IMR-90 (cell line): ENCODE measurements at places on chromosomes 12 and 14.
A peak's percentile ranks its signal among the peaks of the same experiment; 100 is the strongest.

DNA sequence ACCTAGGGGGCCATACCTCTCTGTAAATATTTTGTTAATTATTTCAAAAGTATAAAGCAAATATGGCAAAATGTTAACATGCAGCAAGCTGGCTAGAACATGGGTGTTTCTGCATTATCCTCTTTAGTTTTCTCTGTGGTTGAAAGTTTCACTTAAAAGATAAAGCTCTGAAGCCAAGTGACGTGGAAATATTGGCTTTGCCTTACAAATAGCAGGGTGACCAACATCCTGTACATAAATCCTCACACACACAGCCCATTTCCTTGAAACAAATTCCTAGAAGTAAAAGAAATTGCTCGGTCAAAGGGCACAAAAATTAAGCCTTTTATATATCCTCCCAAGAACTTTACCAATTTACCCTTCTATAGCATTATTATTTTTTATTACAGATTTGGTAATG, 10.6 kb upstream of the VWF start:
- DNase-seq = peak; percentile 44

DNA sequence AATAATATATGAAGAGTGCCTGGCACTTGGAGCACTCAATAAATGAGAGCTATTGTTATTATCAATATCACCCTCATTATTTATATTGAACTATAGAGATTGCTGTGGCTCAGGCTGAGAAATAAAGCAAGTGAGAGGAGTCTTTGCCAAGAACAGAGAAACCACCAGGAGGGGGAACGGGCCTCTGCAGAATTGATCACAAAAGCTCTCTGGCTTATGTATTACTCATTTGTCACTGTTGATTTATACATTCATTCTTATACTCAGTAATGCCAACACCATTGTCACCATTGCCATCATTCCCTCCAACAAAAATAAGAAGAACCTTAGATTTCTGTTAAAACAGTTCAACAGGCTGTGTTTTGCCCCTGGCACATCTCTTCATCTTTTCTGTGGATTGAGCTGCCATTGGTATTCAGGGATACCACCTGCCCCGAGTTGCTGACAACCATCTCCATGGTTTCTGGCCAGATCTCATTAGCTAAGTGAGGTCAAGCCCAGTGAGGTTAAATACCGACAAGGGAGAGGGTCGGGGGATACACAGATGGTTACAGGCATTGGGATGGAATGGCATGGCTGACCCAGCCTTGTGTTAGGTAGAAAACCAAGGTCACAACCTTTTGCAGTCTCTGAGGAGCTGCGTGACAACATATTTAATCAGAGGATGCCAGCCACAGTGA, 21.8 kb upstream of the PCNX1 start:
- DNase-seq = no peak

- peak; percentile 13 for DNase-seq
Measured at GRCh38 chr12:120121766-120122293, 5.3 kb upstream of the RAB35 start.

DNA sequence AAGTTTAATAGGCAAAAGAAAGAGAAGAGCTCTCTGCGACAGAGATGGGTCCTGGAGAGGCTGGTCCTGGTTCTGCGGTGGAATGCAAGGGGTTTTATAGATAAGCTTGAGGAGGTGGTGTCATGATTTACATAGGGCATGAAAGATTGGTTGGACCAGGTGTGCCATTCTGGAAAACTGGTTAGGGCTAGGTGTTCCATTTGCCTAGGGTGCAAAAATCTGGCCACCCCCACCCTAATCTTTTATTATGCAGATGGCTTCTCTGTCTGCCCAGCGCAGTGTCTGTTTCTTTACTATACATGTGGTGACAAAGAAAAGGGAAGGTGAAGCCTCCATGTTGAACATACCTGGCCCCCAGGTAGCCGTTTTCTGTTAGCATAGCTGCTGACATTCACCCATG, 65.4 kb downstream of the ERC1 start:
- no peak for DNase-seq

GRCh38 chr12:26971963-26972362, 33.7 kb downstream of the FGFR1OP2 start:
- no peak for DNase-seq

- DNase-seq = no peak
Measured at GRCh38 chr12:114767084-114767760, 83.2 kb upstream of the TBX3 start.

- no peak for DNase-seq
Measured at GRCh38 chr12:63056649-63057048, 94.4 kb downstream of the AVPR1A start.

GRCh38 chr12:110917961-110918360, 2.4 kb downstream of the MYL2 start:
- no peak for DNase-seq

DNA sequence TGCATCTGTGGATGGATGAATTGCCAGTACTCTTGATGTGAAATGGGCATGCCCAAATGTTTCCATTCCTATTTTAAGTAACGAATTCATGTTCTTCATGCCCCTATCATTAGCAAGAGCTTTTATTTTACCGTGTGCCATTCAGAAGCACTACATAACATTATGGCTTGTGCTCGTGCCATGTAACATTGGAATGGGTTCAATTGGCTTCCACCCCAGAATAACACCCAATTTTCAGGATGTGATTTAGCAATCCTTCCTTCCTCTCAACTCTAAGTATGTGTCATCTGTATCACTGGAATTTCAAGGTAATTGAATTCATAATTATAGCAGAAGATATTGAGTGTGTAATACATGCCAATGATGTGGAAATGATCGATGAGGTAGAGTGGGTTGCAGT, 145.8 kb upstream of the TMPO start:
- no peak for DNase-seq

DNA sequence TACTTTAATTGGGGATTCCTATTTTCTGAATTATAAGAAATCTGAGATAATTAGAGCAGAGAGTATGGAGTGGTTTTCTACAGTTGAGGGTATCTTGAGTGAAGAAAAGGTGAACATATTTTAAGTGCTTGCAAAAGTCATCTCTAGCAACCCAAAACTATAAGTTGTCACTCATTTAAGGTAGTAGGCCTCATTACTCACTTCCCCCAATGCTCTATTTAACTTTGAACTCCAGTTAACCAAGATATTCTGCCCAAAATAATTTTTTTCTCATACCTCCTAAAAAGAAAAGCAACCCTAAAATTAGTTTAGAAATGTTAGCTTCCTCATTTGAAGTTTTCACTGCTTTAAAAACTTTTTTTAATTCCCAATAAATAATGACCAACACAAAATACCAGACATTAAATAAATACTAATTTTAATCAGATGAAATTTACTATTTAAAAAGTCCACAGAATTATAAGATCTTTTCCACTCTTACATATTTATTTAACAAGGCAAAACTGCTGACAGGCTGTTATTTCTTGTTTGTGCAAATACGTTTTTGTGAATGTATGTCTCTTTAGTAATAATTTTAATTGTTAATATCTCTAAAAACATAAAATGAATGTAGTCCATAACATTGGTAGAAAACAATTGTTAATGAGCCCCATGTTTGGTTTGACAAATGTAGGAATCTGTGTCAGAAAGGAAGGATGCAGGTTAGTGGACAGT, 47.8 kb downstream of the VRK1 start:
- DNase-seq = no peak

GRCh38 chr12:131754184-131754583, 43.3 kb downstream of the SFSWAP start:
- no peak for DNase-seq

DNA sequence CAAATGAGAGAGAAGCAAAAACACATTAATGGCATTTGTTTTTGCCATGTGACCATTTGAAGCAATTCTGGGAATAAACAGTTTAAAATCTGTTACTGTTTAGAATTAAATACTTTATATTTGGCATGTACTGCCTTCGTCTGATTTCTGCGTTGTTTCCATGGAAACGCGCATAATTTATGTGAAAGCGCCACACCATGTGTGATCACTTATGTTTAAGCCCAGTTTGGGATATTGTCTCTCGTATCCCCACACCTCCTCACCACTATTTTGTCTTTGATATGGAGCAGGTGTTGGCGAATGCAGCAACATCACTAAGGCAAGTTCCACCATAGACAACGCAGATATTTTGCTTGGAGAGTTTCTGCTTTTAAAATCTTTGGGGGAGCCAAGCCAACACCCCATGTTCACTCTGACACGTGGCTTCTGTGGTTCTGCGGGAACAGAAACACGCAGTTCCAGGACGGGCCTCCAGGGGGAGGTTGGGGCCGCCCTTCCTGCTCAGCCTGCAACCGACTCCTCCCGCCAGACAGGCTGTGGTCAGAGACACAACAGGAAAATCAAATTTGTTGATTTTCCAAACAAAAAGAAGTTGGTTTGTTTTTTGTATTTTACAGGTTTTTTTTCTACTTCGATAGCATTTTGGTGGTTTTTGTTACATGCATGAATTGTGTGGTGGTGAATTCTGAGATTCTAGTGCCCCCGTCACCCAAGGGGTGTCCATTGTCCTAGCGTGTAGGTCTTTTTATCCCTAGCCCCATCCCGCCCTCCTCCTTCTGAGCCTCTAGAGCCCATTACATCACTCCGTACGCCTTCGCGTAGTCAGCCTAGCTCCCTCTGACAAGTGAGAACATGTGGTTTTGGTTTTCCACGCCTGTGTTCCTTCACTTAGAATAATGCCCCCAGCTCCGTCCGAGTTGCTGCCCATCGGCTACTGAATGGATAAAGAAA, 101.9 kb upstream of the SFSWAP start:
- peak; percentile 7 for DNase-seq

GRCh38 chr12:123449856-123450255, 8.1 kb upstream of the SNRNP35 start:
- no peak for DNase-seq

DNA sequence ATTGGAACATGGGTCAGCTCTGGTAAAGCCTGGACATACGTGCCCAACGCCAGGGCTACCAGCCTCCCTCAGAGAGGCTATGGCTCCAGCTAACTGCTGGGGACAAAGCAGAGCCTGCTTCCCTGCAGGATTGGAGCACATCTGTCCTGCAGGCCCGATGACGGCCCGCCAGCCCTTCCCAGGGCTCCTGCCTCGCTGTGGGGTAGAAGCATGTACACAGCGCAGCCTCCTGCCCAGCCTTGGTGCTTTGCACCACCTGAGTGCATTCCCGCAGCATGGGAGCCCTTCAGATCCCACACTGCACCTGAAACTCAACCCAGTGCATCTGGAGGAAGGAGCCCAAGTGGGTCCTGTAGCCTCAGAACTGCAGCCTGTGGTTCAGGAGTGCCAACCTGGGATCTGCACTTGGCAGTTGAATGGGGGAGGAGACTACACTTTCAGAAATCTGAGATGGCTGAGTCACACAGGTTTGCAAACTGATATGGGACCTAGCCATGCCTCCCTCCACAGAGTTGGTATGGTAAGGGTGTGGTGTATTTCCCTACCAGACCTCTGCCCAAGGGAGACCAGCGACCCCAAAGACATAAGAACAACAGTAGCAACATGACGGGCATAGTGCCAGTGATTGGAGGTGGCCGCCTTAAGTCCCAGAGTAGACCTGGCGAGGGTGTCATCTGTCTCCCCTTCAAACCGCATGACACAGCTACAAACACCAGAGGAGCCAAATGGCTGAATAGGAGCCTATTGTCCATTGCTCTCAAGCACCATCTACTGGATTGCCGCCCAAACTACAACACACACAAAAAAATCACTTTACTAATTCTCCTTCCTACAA, 273.9 kb upstream of the MIS18BP1 start:
- DNase-seq = no peak

DNA sequence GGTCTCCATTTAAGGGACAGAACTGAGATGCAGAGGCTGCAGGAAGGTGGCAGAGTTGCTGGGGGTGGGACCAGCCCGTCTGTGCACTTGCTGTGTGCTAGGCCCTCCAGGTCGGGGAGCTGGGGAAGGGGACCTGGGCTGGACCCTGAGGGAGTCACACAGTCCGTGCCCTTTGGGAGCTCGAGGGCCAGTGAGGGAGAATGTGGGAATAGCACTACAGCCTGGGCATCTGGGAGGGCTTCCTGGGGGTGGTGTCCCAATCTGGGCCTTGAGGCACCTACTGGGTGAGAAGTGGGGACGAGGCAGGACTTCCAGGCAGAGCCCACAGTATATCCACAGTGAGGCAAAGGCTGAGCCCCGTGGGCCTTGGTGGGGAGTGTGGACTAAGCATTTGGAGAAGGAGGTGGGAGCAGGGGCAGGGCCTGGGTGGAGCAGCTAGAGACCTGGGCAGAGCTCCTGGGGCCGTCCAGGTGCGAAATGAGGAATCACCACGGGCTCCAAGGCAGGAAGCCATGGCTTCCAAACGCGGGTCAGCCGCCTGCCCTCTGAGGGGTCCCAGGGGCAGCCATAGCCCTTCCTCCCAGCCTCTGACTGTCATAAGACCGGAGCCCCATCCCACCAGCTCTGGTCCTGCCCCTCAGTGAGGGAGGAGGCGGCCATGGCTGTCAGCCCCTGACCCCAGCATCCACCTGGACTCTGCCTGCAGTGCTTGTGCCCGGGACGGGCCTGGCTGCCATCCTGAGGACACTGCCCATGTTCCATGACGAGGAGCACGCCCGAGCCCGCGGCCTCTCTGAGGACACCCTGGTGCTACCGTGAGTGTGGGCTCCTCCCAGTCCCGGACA, 6.6 kb downstream of the ASPG start:
- no peak for DNase-seq

DNA sequence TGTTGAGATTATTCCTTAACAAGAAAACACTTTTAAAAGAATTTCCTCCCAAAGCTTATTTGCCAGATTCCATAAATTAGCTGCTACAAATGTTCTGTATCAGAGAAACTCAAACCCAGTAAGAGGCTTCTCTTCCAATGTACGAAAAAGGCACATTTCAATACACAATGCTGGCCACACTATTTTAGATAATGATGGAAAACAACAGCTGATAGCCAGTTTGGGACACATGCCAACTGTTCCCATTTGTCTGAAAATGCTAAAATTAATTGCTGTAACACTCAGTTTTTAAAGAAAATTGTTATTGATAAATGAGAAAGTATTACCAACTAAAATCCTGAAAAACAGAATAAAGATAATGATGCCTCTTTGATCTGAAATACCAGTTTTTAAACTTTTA, 4.4 kb downstream of the CFL2 start:
- DNase-seq = no peak

- DNase-seq = peak; percentile 19
Measured at GRCh38 chr12:27504507-27504906, 19.5 kb upstream of the PPFIBP1 start.
